ENCODE measurements at places on chromosomes 1 and 21.

DNA sequence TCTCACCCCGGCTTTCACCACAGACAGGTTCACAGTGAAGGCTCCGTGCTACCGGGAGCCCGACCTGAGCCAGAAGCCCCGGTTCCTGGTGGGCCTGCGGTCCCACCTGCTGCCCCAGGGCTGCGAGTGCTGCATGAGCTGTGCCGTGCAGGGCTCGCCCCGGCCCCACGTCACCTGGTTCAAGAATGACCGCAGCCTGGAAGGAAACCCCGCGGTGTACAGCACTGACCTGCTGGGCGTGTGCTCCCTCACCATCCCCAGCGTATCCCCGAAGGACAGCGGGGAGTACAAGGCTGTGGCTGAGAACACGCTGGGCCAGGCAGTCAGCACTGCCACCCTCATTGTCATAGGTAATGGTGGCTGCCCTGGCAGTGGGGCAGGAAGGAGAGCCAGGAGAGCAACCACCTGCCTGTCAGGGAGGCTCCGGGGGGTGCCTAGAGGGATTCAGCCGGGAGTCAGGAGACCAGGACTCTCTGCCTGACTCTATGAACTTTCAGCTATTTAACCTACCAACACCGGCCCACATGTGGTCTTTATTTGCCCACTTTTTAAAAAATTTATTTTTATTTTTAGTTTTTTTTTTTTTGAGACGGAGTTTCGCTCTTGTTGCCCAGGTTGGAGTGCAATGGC lies 36.4 kb downstream of the IGFN1 start:
- no peak for DNase-seq

- DNase-seq: no peak
These were observed 379.1 kb downstream of the SIPA1L2 start for GRCh38 chr1:232250838-232251237.

GRCh38 chr1:147651466-147651865 lies 18.9 kb downstream of the ACP6 start:
- no peak for DNase-seq

- DNase-seq: no peak
These were observed 514.0 kb upstream of the TMPRSS15 start for GRCh38 chr21:18917622-18918021.

GRCh38 chr1:228850141-228851100 lies 115.1 kb downstream of the RHOU start:
- peak; percentile 76 for DNase-seq

DNA sequence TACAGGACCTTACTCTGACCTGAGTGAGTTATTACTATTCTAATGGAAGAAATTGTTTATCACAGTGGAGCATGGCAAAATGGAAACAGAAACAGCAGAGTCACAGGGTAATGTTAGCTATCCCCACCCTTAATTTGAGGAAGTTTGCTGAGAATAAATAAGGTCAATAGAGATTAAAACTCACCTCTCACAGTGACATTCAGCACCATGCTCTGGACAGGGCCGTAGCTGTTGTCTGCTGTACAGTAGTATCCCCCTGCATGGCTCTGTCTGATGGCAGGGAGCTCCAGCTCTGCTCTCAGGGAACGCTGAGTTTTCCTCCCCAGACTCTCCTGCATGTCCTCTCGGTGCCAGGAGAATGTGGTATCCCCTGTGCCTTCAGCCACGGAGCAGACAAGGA lies 11.9 kb downstream of the FCRL4 start:
- no peak for DNase-seq

- no peak for DNase-seq
These were observed 4.6 kb upstream of the GMEB1 start for GRCh38 chr1:28663871-28664470.
